ENCODE measurements at places on chromosomes 6 and 20. TPM values are rescaled to one million over a fixed set of nuclear protein-coding genes. Genes with fewer than 3 reads are reported as not detected.
A peak's percentile ranks its signal among the peaks of the same experiment; 100 is the strongest.

PSORS1C2 gene
- not detected for total RNA-seq

MEI4 gene
- total RNA-seq = not detected

TCF21 gene
- total RNA-seq = not detected

BPIFA1 gene
- not detected for total RNA-seq

MPIG6B gene
- total RNA-seq = not detected

GRCh38 chr20:34704177-34705007 lies at the start of gene TP53INP2:
TP53INP2 (plus strand) TSS chr20:34704344; CDS start chr20:34708740, 4,396 bp downstream.
- DNase-seq = peak; percentile 87

DNA sequence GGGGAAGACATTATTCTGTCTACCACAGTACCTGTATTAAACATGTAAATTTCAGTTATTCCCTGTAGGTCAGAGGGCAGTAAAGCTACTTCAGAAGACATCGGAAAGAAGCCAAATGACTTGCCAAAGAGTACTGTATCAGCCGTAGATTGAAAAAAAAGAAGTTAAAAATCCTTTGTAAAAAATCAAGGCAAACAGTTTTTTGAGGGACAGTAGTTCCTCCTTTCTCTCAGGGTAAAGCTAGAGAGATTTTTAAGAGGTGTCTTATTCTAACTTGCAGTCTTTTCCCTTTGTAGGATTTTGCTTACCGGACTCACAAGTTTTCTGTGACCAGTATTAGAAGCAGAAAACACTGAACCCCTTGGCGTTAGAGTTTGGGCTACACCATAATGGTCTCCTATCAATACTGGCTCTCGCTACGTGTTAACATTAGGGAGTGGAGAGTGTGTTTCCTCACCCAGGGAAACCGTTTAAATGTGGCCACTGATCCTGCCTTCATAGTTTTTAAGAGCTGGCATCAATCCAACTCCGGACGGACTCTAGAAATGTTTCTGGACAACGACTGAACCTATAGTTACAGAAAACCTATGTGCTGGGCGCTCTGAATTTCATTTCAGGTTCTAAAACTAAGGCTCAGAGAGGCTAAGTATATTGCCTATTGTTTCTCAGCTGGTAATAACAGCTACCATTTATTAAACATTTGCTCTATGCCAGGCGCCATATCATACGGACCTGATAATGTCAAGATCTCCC lies 1.3 kb upstream of the ASXL1 start:
- peak; percentile 18 for DNase-seq

DNA sequence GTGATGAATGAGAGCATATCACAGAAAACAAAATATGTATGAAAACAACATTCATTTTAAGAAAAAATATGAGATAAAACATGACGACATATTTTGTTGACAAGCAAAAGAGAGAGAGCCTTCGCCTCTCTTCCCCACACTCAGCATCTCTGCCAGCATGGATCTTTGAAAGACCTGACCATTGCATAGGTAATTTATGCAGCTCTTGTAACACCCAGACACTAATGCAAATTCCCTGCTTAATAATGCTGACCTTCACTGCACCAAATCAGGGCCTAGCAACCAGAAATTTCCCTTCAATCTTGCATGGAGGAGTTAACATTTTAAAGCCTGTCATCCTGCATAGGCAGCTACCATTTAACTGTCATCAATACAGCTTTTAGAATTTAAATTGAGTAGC lies 50.0 kb upstream of the CNR1 start:
- DNase-seq = no peak

DNA sequence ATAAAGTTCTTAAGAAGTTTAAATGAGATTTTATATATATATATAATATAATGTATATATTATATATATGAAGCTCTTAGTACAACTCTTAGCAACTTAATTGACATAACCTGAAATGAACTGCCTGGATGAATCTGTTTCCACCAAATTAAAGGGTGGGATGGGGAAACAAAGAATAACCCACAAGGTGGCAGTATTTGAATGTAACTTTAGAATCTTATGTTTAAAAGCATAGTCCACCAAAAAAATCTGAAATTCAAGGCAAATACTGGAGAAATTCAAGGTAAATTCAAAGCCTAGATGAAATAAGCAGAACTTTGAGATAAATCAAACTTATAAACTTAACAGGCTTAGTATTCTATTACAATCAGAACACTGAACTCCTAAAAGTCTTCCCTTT lies 4.4 kb upstream of the IBTK start:
- peak; percentile 31 for DNase-seq

DNA sequence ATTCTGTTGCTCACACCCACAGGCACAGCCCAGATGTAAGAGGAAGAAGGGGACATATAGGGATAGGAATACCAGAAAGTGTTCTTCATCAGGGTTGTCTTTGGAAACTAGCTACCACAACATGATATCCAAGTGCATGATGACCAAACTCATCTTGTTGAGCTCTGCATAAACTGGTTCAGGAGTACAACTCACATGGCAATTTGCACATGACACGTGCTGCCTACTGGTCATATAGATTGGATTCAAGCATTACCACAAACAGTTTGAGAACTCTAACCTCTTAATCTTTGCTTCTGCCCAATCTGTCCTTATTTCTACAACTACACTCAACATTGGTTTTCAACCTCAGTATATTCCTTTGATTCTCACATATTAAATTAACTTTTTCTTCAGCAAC lies 184.7 kb upstream of the PCSK2 start:
- no peak for DNase-seq

DNA sequence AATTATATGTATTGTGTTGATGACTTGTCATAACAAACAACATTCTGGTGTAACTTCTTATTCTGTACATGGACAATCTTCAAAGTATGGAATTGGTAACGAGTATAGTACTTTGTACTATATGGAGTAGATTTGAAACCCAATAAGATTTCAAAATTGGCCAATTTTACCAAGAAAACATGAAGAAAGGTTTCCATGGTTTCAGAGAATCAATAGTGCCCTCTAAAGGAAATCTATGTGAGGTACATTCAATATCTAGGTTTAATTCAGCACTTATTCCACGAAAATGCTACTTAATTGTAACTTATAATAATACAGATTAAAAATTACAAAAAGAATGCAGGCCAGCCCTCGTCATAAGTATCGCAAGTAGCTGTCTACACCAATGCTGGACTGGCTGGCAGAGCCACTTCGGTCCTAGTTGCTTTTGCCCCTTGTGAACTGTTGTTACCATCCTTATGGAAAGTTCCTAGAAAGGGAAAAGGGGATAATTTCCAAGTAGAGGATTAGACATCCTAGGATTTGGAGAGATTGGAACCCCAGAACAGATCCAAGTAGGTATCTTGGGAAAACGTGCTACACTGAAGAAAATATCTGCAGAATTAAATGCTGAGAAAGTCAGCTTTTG lies 70.9 kb downstream of the LCA5 start:
- DNase-seq = peak; percentile 53

DNA sequence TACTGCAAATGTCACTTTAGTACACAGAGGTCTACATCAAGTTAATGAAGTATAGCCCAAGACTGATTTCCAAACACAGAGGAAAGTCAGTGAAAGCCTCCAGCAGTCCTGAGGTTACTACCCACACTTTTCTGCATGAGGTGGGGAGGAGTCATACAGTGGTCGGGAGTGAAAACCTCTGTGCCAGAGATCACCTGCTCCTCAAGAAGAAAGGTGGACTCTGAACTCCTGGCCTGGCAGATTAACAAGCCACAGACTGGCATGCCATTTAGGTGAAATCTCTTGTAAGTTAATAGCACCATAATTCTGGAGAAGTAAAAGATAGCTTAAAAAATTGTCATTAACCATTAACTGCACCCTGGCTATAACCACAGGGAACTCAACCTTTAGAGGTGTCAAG lies 125.0 kb upstream of the LAMP5 start:
- no peak for DNase-seq

- no peak for DNase-seq
Observed at GRCh38 chr6:169847901-169848311, 96.5 kb downstream of the ERMARD start.

Data from dermis microvascular lymphatic vessel endothelial cell (primary cell).